ENCODE measurements at places on chromosomes 1 and 21.

DNA sequence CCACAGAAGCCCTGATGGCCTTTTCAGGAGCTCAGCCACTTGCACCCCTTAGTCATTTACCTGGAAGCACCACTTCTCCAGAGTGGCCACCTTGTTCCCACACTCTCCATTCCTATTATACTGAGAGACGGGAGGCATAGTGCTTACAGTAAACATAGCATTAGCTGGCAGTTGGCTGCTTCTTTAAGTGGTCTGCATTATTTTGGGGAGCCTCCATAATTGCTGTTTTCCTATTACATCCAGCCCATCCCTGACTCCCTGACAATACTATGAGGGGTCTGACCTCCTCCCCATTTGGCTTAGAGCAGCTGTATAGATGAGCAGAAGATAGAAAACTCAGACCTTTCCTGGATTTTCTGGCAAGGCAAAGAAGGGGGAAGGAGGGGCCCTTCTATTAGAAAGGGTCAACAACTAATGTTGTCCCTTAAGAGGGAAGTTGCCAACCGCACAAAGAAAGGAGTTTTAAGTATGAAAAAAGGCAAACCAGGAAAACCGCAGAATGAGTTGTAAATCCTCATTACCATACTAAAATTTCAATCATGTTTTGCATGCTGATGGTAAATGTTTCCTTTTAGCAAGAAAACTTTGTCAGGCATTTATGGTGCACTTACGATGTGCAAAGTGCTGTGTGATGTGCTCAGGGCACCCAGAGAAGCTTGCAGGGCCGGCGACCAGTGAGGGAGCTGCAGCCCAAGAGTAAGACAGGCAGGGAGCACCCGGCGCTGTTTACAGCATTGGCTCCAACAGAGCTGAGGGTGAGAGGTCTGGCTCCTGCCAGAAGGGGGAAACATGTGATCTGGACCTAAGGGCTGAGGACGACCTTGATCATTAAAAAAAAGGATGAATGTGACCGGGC lies 167.3 kb downstream of the ZZZ3 start:
- DNase-seq: no peak

GRCh38 chr1:102861247-102861646 lies 247.1 kb downstream of the COL11A1 start:
- no peak for DNase-seq

DNA sequence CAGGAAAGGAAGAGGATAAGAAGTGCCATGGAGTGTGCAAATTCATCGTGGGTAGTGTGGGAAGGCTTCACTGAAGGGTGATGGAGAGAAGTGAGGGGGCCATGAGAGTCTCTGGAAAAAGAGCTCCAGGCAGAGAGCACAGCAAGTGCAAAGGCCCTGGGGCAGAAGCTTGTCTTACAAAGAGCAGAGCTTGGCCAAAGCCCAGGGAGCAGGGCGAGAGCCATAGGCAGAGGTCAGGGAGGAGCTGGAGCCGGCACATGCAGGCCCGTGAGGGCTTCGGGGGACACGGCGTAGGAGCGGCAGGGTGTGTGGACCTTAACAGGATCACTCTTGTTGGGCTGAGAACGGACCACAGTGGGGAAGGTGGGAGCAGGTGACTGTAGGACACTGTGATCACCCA lies 83.7 kb upstream of the EDN2 start:
- DNase-seq: no peak

DNA sequence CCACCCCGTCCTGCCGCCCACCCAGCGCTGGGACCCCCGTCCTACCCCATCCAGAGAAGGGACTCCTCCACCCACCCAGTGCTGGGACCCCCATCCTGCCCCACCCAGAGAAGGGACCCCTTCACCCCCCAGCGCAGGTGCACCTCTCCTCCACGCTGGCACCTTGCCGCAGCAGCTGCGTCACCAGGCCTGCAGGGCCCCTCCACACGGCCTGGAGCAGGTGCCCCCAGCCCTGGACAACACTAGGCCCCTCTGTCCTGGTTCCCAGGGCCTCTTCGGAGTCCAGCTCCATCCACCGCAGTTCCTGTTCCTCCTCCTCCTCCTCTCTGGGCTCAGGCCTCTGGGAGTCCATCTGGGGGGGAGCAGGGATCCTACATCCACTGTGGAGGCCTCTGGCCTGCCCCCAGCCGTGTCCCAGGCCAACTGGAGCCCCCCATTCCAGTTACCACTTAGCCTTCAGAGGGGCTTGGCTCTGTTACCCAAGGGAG lies 378 bp downstream of the ANKRD65 start:
- no peak for DNase-seq

- no peak for DNase-seq
Observed at GRCh38 chr1:230065571-230065970, 1.5 kb upstream of the GALNT2 start.

DNA sequence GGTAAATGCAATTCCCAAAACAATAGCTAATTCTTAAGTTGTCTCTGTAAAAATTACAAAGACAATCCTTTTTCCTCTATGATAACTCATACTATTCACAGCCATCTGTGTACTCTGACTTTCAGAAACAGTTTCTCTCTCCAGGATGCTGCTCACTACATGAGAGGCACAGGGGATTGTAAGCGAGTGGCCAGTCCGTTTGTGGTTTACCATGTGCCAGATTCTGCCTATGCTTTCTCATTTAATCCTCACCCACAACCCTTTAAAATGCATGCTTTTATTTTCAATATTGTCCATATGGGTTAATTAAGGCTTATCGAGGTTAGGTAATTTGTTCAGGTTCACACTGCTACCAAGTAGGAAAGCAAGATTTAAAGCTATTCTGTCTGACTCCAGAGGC lies 23.0 kb downstream of the RGS1 start:
- no peak for DNase-seq

DNA sequence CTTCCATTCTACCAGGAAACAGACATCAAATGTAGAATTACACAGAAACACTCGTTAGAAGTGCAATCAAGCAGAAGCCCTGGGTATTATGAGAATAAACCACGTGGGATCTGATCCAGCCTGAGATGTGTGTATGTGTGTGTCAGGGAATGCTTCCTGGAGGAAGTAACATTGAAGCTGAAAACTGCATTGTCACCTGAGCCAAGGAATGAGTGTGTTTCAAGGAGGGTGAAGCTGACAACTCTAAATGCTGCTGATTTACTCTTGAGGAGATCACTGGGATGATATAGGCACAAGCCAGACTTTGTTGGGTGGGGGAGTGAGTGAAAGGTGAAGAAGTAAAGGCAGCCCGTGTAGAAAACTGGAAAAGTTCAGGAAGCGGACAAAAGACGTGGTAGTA lies 27.6 kb downstream of the FAAH start:
- DNase-seq: no peak

GRCh38 chr1:117809764-117810163 lies 119.7 kb downstream of the GDAP2 start:
- no peak for DNase-seq

GRCh38 chr1:87334351-87335174 lies 5.9 kb downstream of the LMO4 start:
- DNase-seq: peak; percentile 30

- no peak for DNase-seq
Observed at GRCh38 chr1:157085421-157085820, 14.2 kb downstream of the ETV3L start.

DNA sequence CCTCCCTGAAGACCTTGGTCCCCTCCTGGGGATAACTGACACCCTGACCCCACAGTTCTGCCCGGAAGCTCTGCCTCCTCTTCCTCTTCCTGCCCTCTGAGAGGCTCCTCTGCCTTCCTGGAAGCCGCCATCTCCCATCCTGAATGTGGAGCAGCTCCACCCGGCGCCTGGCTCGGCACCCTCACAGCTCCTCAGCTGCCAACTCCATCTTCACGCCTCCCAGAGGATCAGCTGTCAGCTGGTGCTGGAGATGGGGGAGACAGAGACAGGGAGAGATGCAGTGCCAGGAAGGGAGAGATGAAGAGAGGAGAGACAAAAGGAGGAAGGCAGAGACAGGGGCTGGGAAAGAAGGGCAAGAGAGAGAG lies 210.4 kb upstream of the CSF3R start:
- no peak for DNase-seq

DNA sequence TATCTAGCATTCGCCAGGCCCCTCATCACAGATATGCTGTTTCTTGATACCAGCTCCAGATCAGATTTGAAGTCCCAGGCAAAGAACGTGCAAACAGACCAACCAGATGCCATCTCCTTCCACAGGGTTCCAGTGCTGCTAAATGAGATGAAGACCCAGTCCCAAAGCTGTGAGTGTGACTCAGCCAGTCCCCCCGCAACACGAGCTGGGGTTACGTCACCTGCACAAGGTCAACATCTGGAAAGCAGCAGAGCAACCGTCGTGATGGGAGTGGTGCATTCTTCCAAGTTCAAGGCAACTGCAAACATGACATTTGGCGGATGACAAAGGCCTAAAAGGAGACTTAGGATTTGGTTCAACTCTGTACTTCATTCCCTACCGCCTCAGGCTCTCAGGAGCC lies 69.6 kb upstream of the TIAM1 start:
- no peak for DNase-seq

DNA sequence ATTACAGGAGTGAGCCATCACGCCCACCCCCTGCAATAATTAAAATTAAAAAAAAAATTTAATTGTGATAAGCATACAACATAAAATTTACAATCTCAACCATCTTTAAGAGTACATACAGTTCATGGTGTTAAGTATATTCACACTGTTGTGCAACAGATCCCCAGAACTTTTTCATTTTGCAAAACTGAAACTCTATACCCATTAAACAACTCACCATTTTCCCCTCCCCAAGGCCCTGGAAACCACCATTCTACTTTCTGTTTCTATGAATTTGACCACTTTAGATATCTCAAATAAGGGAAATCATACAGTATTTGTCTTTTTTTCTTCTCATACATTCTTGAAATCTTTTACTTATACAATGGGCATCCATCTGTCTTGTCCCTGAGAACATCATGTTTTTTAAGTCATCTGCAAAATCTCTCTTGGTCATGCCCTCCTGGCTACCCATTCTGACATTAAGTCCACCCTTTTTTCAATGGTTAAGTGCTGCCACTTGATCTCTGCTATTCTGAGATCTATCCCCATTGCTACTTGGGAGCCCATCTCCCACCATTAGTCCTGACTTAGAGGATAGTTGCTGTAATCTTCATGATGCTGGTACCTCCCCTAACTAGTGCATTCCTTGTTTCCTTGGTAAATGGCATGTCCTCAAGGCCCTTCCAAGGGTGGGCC lies 39.4 kb upstream of the ZFYVE9 start:
- no peak for DNase-seq

- DNase-seq: no peak
Observed at GRCh38 chr21:32112195-32112594, 166.7 kb downstream of the MIS18A start.

GRCh38 chr1:43171876-43172526 lies at the start of the genes CFAP57 and EBNA1BP2:
TSS of gene CFAP57 (plus strand) at chr1:43172330. CDS start at chr1:43172754, 424 bp downstream.
TSS of gene EBNA1BP2 (minus strand) at chr1:43172290. CDS start at chr1:43172118, 172 bp downstream.
- DNase-seq: peak; percentile 92

- DNase-seq: peak; percentile 62
Observed at GRCh38 chr1:77831976-77832711, 52.7 kb downstream of the MIGA1 start.

- DNase-seq: no peak
Observed at GRCh38 chr21:25831300-25831960, 96.7 kb downstream of the GABPA start.

- no peak for DNase-seq
Observed at GRCh38 chr1:150543500-150544143, 5.6 kb upstream of the ADAMTSL4 start.

GRCh38 chr1:245690156-245690690 lies 535.4 kb downstream of the KIF26B start:
- DNase-seq: no peak

- no peak for DNase-seq
Observed at GRCh38 chr1:180617774-180618395, 13.9 kb upstream of the XPR1 start.

- no peak for DNase-seq
Observed at GRCh38 chr1:201436393-201436792, 14.9 kb upstream of the TNNI1 start.

DNA sequence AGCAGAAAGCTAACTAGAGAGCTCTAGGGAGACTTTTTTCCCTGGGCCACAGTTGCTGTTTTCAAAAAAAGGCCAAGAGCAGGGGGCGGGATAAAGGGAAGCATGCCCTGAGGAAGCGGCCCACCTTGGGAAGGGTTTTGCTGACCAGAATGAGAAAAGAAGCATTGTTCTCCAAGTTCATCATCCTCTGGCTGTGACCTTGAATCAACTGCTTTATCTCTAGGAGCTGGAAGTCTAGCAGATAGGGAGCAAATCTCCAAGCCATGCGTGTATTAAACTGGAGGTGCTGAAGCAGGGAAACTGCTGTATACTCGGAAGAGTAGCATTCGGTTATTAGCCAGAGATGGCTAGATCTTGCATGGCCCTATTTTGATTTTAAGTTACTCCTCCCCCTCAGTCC lies 64.8 kb downstream of the ATP2B4 start:
- DNase-seq: no peak

GRCh38 chr1:32612189-32612881 lies 38.0 kb downstream of the ZBTB8OS start:
- peak; percentile 76 for DNase-seq

DNA sequence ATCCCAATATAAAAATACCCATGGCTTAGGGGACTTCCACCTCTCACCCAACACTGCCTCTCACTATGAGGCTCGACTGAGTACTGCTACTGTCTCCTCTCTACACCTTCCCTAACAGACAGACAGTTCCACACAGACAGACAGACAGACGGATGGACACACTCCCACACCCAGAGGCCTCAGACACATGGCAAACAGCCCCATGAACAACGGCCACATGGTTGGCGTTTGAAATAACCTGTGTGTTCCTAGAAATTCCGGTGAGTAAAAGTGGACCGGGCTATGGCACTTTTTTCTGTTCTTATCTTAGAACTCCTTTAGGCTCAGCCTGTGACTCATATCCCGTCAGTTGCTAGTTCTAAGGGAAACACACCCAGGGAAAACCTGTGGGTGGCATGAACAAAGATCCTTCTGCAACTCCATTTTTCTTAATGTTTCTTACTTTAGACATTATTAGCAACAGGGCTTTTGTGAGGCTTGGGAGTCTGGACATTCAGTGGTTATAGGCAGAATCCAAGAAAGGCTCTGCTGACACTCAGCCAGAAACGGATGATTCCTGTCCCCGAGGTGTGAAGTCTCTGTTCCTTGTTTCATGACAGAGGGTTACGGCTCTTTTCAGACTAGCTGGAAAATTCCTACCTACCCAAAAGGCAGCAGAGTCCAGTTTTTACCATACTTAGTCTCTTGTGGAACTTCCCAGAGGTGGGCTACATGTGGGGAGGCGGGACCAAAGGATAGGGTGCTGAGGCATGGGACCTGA lies 90.5 kb upstream of the TLR5 start:
- DNase-seq: peak; percentile 33

All from foreskin melanocyte (primary cell).